ENCODE measurements at places on chromosomes 3 and 15.

- DNase-seq = no peak
Observed at GRCh38 chr3:156491192-156491591, 63.7 kb downstream of the SSR3 start.

DNA sequence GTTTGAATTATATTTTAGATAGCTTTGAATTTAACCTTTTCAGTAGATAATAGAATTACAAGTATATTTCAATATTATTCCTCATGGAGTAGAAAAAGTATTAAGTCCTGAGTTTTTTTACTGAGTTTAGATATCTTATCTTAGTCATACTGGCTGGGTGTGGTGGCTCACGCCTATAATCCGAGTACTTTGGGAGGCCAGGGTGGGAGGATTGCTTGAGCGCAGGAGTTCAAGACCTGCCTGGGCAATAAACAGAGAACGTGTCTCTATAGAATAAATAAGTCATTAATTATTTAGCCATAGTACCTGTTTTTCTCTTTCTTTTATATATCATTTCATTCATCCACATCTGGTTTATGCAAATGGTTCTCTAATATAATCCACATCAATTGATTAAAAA lies 9.9 kb downstream of the RAP2B start:
- DNase-seq = no peak

GRCh38 chr3:150079029-150079739 lies 108.5 kb upstream of the PFN2 start:
- no peak for DNase-seq

GRCh38 chr15:38454696-38455090 lies 766 bp downstream of the FAM98B start:
- DNase-seq = no peak

DNA sequence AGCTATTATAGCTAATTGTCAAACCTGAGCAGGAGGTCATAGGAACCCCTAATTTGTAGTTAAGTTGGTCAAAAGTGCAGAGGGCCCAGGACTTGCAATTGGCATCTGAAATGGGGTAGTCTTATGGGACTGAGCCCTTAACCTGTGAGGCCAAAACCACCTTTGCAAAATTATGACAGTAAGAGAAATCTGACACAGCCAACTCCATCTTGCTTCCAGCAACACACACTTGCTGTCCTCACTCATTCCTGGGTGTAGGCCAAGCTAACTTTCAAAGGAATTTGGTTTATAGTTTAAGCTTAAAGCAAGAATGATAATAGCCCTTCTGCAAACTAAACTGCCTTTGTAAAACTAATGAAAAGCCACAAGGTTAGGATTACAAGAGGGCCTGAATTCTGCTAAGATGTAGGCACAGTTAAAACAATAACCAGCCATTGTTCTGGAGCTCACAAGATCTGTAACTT lies 57.6 kb upstream of the FRMD4B start:
- no peak for DNase-seq

DNA sequence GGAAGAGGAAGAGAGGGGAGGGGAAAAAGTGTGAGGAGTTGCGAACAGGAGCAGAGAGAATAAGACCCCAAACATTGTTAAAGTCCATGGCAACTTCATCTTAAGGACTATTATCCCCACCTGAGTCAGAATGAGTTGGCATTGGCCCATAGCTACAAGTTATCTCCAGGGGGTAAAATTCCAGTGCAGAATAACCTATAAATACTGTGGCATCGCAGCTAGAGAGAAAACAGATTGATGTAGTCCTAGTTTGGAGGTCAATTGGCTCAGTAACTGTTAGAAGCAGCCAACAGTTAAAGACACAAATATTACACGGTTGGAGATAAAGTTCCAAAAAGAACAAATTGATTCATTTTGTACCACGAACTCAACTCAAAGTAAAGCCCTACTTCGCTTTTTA lies 313.9 kb upstream of the CCDC54 start:
- no peak for DNase-seq

GRCh38 chr3:173109143-173109542 lies 31.9 kb downstream of the SPATA16 start:
- DNase-seq = peak; percentile 3

GRCh38 chr3:191728186-191728585 lies 267.2 kb downstream of the PYDC2 start:
- DNase-seq = no peak

GRCh38 chr3:100438623-100438974 lies 37.3 kb downstream of the LNP1 start:
- DNase-seq = no peak
